ENCODE measurements at places on chromosomes 16 and 17. TPM values are rescaled to one million over a fixed set of nuclear protein-coding genes. Genes with fewer than 3 reads are reported as not detected.

DNA sequence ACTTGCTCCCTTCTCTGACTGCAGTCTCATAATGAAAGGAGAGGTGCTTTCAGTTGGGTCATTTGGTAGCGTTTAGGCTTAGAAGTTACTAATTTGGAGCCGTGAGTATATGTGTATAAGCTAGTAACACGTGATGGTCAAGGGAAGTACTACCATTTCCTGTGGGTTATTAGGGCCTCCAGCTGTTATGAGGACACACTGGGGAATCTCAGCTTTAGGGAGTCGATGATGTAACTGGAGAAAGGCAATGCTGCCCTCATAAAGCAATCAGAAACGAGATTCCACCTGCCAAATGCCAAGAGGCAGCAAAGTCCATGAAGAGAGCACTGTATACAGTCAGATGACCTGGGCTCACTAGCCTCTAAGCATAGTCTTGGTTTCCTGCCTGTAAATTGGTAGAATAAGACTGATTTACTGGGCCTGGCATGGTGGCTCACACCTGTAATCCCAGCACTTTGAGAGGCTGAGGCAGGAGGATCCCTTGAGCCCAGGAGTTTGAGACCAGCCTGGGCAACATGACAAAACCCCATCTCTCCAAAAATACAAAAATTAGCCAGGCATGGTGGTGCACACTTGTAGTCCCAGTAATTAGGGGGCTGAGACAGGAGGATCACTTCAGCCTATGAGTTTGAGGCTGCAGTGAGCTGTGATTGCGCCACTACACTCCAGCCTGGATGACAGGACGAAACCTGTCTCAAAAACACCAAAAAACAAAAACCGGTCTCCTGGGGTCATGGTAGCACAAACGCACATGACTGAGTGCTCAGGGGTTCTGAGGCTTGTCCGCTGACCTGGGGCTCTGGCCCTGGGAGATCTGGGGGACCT, 53.0 kb downstream of the SF3B3 start:
- no peak for DNase-seq
- peaks cover 14% of the 10 kb centered on the region for H3K4me1 ChIP-seq
- peaks cover 10% of the 10 kb centered on the region for H3K36me3 ChIP-seq
- H3K4me3 ChIP-seq, result no peak overlapping the region
- peak overlapping the region; percentile 44 for H3K27ac ChIP-seq

DNA sequence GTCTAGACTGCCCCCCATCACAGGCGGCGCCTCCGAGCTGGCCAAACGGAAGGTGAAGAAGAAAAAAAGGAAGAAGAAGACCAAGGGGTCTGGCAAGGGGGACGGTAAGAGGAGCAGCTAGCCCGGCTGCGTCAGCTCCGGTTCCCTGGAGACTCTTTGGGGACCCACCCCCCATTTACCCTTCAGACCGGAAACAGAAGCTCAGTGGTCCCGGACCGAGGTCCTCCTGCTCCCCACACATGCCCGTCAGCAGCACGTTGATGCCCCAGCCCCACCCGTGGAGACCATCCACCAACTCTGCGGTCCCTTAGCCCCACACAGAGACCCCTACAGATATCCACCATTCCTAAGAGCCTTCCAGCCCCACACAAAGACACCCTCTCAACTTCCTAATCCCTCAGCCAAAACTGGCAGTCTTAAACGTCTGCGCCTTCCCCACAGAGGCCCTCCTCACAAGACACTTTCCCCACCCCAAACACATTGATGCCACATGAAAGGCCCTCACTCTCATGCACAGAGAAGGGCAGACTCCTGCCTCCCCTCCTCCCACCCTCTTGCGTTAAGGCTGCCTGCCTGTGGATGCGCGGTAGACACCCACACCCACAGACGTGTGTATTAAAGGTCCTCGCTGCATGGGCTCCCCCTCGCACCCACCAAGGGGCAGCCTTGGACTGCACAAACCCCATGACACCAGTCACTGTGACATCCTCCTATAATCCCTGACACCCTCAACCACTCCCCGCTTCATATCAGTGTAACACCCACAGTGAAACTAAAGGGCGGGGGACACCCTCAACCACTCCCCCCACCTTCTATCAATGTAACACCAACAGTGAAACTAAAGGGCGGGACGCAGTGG, 58.2 kb upstream of the RPH3AL start:
- H3K27ac ChIP-seq, result peak overlapping the region; percentile 94
- H3K4me1 ChIP-seq, result peaks cover 31% of the 10 kb centered on the region
- DNase-seq, result no peak
- H3K4me3 ChIP-seq, result peak overlapping the region; percentile 96

DNA sequence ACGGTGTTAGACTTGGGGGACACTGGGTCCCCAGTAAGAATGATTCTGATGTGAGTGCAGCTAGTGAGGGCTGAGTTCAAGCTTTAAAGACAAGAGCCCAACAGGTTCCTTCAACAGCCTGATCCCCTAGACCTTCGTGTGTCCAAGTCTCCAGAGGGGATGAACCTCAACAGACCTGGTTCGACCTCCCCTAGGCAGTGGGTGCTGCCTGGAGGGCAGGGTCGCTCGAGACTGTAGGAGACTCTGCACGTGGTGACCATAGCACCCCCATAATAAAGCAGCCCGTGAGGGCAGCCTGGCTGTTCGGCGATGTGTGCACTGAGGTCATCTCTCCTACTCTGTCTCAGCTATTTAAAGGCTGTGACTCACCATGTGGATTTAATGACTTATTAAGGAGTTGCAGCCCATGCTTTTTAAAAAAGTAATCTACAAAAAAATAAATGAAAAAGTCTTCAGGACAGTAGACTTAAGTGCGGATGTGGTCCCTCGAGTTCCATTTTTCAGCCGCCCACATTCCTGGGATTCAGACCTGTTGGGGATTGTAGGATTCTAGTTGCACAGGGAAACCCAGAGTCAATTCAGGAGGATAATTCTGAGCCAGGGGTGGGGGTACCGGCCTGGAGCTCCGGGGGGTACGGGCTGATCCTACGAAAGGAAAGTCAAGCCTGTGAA, 23.4 kb upstream of the METRNL start:
- H3K4me3 ChIP-seq, result no peak overlapping the region
- peaks cover 9% of the 10 kb centered on the region for H3K4me1 ChIP-seq
- no peaks in the 10 kb centered on the region for H3K27me3 ChIP-seq
- DNase-seq, result no peak
- no peak overlapping the region for H3K27ac ChIP-seq

DNA sequence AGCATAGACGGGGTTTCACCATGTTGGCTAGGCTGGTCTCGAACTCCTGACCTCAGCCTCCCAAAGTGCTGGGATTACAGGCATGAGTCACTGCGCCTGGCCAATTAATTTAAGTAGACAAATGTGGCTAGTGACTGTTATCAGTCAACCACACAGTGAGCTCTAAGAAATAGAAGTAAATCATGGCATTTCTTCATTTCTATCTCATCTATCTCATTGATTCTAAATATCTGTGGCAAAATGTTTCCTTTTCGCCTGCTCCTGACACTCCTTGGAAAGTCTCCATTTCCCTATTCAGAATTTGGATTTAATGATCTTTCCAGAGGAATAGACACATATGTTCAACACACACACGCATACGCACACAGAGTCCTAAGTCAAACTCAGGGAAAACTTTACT, 81.3 kb downstream of the HIC1 start:
- DNase-seq, result no peak
- H3K36me3 ChIP-seq, result peaks cover 3% of the 10 kb centered on the region
- no peak overlapping the region for H3K4me3 ChIP-seq
- peak overlapping the region; percentile 30 for H3K27ac ChIP-seq

DNA sequence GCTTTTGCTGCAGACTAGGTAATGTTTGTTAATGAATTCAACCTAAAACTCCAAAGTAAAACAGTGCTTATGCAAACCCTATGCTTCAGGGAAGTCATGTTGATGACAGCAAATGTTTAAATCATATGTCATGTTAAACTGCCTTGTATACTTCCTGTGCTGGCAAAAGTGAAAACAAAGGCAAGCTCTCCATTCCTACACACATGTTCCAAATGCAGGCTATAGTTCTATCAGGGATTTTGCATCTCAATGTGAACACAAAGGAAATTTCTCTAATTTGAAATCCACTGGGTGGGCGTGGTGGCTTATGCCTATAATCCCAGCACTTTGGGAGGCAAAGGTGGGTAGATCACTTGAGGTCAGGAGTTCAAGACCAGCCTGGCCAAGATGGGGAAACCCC, 19.3 kb downstream of the UNK start:
- no peaks in the 10 kb centered on the region for H3K27me3 ChIP-seq
- no peak overlapping the region for H3K27ac ChIP-seq
- H3K4me1 ChIP-seq, result peaks cover 4% of the 10 kb centered on the region
- H3K4me3 ChIP-seq, result no peak overlapping the region
- no peak for DNase-seq

GRCh38 chr17:64418506-64419339, 28.1 kb upstream of the PECAM1 start:
- H3K36me3 ChIP-seq, result no peaks in the 10 kb centered on the region
- no peak overlapping the region for H3K4me3 ChIP-seq
- H3K27ac ChIP-seq, result no peak overlapping the region
- no peaks in the 10 kb centered on the region for H3K4me1 ChIP-seq

DNA sequence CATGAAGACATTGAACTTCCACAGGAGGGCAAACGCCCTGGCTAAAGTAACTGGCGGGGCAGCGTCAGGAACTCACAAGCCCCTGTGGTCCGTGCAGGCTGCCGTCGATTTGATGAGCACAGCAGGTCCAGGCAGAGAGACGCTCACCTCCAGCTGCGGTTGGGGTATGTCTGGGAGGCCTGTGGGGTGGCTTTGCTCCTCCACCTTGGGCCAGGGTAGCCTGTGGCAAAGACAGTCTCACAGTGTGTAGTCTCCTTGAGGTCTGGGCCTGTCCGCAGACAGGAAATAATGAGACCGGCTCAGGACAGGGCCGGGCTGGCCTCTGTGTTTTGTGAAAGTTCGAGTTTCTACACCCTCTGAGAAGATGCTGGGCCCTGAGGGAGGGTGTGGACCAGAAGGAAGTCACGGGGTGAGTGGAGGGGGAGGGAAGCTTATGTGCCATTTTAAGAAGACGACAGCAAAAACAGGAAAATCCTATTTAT, 103.3 kb downstream of the METRNL start:
- peak; percentile 65 for DNase-seq
- peaks cover 40% of the 10 kb centered on the region for H3K4me1 ChIP-seq
- no peak overlapping the region for H3K27ac ChIP-seq
- H3K27me3 ChIP-seq, result peaks cover 3% of the 10 kb centered on the region
- no peak overlapping the region for H3K4me3 ChIP-seq
- no peaks in the 10 kb centered on the region for H3K36me3 ChIP-seq

- no peaks in the 10 kb centered on the region for H3K27me3 ChIP-seq
- H3K4me1 ChIP-seq, result no peaks in the 10 kb centered on the region
- peaks cover 3% of the 10 kb centered on the region for H3K36me3 ChIP-seq
- H3K27ac ChIP-seq, result no peak overlapping the region
- no peak overlapping the region for H3K4me3 ChIP-seq
- no peak for DNase-seq
These were observed 13.7 kb downstream of the C16orf95 start for GRCh38 chr16:87303431-87303930.

GRCh38 chr16:73126525-73126853, 78.6 kb upstream of the ZFHX3 start:
- no peaks in the 10 kb centered on the region for H3K27me3 ChIP-seq
- DNase-seq, result no peak
- H3K27ac ChIP-seq, result no peak overlapping the region
- H3K4me3 ChIP-seq, result no peak overlapping the region

DNA sequence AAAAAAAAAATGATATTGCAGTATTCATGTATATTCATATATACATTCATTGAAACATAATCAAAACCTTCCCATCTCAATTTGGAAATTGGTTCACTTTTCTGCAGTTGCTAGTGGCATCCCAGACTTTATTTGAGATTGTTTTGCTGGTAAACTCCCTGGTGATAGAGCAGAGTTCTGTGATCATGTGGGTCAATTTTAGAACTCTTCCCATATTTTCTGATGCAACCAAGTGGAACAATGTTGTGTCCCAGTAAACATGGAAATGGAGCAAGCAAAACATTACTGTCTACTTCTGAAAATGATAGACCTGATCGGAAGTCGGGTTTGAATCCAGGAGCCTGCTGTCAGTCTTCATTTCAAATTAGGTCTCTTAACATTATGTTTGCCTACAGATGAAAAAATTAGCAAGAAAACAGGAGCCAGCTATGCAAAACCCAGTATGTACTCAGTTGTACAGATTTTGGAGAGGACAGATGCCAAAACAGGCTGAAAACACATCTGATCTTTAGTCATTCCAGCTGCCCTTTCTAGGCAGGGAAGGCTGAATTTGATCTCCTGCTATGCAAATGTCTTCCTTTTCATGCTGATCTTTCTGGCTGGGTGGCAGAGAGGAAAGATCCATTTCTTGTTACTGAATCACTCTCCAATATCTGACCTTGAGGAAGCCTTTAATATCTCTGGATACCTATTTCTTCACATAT, 786.6 kb upstream of the SOX9 start:
- H3K27ac ChIP-seq, result no peak overlapping the region
- no peak for DNase-seq
- no peaks in the 10 kb centered on the region for H3K36me3 ChIP-seq
- H3K27me3 ChIP-seq, result peaks cover 10% of the 10 kb centered on the region
- H3K4me1 ChIP-seq, result no peaks in the 10 kb centered on the region

DNA sequence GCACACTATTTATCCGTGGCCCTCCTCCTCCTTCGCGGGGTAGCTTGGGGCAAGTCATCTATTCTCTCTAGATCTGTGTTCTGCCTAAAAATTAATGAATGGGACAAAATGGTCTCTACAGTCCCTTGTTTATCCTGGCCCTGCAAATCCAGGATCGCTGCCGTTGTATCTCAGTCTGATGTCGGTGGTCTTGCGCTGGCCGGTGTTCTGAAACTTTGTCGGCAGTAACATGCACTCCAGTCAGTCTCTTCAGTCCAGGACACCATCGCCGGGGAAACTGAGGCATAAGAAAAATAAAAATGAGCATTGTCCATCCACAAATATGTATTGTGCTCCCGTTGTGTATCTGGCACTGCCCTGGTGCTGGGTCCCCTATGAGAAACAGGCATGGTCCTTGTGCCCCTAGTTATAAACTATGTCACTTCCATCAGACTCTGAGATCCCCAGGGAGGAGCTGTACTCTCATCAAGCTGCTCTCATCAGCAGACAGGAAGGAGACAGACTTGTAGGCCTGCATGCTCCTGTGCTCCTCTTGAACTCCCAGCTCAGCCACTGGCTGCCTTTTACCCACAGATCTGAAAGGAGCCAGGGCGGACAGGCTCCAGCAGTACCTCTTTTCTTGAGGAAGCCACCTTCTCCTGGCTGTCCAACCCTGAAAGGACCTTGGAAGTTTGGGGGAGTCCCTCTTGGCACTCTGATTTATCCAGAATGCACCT, 13.7 kb upstream of the CA4 start:
- peaks cover 3% of the 10 kb centered on the region for H3K36me3 ChIP-seq
- peaks cover 20% of the 10 kb centered on the region for H3K4me1 ChIP-seq
- H3K4me3 ChIP-seq, result peak overlapping the region; percentile 97

DNA sequence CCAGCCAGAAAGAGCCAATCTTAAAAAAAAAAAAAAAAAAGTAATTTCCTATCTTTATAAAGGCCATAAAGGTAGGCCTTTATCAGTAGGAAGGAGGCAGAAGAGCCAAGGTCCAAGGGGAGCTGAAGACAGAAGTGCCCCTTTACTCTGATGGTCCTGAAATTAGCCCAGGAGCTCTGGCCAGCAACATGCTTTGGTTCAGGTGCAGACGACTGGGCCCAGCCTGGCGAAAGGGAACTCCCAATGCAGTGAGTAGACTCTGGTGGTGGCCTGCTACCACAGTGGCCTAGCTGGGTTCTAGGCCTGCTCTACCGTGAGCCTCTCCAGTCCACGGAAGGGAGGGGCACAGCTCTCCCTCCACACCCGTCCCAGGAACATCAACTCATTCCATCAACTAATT, 23.1 kb upstream of the MEIOB start:
- H3K27ac ChIP-seq, result no peak overlapping the region
- peaks cover 37% of the 10 kb centered on the region for H3K27me3 ChIP-seq
- no peaks in the 10 kb centered on the region for H3K36me3 ChIP-seq
- no peak for DNase-seq
- peaks cover 7% of the 10 kb centered on the region for H3K4me1 ChIP-seq
- H3K4me3 ChIP-seq, result no peak overlapping the region

NPIPB6 gene
- 2.2 TPM for total RNA-seq

HBZ gene
- total RNA-seq, result not detected

MYCBPAP gene
- 4.1 TPM for total RNA-seq

HBA1 gene
- not detected for total RNA-seq
